ENCODE measurements at places on chromosomes 16 and 17. TPM values are rescaled to one million over a fixed set of nuclear protein-coding genes. Genes with fewer than 3 reads are reported as not detected.

The SPN gene
- total RNA-seq = not detected

The MLX gene
- total RNA-seq = 33.6 TPM

The SHISA6 gene
- total RNA-seq = not detected

The P2RX5 gene
- 0.19 TPM for total RNA-seq

The HID1 gene
- total RNA-seq = 19.3 TPM

The TBC1D3K gene
- total RNA-seq = not detected

The KRT36 gene
- 0.16 TPM for total RNA-seq

The SPATA22 gene
- total RNA-seq = not detected

The GPR179 gene
- not detected for total RNA-seq

The PLCG2 gene
- 12.3 TPM for total RNA-seq

The FAM171A2 gene
- total RNA-seq = 3.6 TPM

The LRRC37B gene
- total RNA-seq = 18.9 TPM

Data from bladder microvascular endothelial cell (primary cell).